ENCODE measurements at places on chromosomes 1 and 21.
A peak's percentile ranks its signal among the peaks of the same experiment; 100 is the strongest.

DNA sequence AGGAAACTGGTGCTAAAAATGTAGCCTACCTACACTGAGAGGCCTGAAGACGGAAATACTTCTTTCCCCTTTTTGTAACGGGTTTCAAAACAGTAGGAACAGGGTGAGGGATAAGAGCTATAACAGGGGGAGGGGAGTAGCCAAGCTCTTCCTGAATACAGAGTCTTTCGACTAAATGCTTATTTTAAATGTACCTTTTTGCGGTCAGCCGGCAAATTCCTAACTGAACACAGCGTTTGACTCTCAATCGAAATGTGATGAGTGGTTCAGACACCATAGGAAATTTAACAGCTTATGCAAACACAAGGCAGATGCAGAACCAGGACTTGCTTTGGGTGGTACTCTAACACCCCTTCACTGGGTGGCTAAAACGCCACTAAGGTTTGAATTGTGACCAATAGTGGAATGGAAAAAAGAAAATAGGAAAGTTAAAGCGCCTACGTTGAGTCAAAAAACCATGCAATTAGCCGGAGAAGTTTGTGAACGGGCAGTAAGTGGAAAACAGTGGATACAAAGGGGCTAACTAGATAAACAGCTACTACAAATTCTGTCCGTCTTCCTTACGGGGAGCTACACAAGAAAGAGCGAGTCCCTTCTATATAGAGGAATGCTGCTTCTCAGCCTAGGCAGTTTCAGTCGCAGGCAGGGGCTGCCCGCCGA lies 1.7 kb downstream of the EGLN1 start:
- DNase-seq, result no peak

DNA sequence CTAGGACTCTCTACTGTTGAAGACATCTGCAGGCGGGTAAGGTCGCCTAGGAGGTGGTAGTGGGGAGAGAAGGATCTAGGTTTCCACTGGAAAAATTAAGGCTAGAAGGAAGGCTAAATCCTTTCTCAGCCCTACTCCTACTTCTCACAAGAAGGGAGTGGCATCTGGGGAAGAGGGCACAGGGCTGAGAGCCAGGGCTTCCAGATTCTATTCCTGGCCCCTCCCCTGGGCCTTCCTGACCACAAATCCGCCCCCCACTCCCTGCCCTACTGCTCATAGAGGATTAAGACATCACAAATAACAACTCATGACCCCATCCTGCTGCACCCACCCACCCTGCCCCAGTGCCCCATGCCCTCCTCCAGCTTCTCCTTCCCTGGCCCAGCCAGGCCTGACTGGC lies 2.5 kb downstream of the PHLDA3 start:
- no peak for DNase-seq

GRCh38 chr1:184212649-184213314 lies 161.3 kb downstream of the TSEN15 start:
- no peak for DNase-seq

DNA sequence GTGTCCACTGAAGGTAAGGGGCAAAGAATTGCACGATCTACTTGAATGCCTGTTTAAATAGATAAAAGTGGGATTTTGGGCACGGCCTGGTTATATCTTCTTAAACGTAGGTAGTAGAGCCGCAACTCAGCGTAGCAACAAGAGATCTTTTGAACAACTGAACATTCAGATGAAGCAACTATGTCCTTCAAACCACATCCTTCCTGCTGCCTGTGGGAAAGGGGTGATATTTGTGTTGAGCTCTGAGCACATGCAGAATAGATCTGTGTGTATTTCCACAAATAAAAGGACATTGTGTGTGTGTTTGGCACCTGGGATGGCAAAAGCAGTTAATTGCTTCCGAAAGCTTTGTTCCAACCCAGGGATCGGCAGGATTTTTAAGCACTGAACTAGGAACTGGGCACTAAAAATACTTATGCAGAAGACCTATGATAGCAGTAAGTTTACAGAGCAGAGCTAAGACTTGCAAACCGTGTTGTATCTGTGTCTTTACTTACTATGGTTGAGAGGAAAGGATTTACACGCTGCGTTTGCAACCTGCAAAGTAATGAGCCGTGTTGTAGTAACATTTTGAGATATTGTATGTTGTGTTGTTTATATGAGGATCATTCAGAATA lies 333.4 kb downstream of the CHRM3 start:
- DNase-seq, result peak; percentile 49

- DNase-seq, result no peak
Measured at GRCh38 chr1:31579374-31579773, 3.1 kb downstream of the TINAGL1 start.

GRCh38 chr1:30782361-30783255 lies 25.0 kb upstream of the LAPTM5 start:
- DNase-seq, result peak; percentile 75

GRCh38 chr1:9881838-9882249 lies 28.2 kb downstream of the CTNNBIP1 start:
- DNase-seq, result no peak

DNA sequence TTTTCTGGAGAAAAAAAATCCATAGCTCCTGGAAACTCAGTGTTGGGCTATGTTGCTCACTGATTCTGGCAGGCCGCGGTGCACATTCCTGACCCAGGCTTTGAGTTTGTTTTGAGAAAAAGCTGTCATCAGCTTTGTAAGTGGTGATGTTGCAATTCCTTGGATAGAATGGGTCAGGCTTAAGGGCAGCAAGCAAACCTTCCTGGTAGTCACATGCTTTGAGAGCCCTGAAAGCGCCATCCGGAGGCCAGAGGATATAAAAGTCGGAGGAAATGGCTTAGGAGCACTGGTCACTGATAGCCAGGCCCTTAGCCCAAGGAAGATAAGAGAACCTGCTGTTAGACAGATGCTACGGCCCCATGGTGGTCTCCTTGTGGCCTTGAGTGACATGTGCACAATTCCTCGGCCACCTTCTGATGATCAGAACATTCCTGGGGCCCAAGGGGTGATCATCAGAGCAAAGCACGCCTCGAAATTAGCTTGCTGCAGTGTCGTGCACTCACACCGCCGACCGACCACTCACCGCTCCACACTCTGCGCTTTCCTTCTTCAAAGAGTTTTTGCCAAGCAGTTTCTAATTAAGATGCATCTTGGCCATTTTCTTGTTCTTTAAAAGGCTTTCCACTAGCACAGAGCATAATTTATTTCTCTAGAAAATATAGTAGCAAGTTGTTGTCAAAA lies 78.6 kb downstream of the MAN1C1 start:
- no peak for DNase-seq

GRCh38 chr21:34810786-34811185 lies 142.0 kb downstream of the CLIC6 start:
- DNase-seq, result peak; percentile 18

GRCh38 chr1:3111348-3112021 lies 42.5 kb downstream of the PRDM16 start:
- DNase-seq, result no peak

DNA sequence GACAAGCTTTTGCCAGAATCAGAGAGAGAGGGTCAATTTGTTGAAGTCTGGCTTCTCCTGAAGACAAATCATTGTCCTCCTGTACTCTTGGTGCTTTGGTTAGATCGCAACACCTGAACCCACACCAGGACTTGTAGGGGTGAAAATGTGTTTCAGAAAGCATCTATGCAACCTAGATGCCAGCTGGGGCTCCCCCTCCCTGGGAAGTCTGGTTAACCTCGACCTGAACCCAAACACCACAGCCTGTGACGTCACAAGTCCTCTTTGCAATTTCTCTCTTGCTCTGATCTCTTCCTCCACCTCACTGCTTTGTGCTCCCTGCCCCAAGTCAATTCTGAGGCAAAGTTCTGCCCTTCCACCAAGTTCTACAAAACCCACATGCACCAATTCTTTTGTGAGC lies 42.8 kb upstream of the USP24 start:
- DNase-seq, result peak; percentile 13

- DNase-seq, result no peak
Measured at GRCh38 chr1:245322673-245323072, 167.9 kb downstream of the KIF26B start.

DNA sequence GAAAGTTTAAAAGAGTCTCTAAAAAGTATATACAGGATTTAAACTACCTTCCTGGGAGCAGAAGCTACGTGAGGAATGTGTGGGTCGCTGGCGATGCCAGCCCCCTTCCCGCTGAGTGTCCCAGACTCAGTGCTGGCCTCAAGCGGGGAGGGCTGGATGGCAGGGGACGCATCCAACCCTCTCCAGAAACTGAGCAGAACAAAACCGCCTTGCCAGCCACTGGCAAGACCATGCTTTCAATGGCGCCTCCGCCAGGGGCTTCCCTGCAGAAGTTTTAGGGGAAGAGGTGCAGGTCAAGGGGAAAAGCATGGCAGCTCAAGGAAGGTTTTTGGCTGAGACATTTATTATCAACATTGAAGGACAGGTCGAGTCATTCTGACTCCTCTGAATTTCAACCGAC lies 26.1 kb downstream of the NADK start:
- DNase-seq, result no peak

- DNase-seq, result peak; percentile 54
Measured at GRCh38 chr1:17661546-17662157, 93.5 kb upstream of the ACTL8 start.

GRCh38 chr1:89908672-89909436 lies 86.1 kb upstream of the ZNF326 start:
- no peak for DNase-seq

DNA sequence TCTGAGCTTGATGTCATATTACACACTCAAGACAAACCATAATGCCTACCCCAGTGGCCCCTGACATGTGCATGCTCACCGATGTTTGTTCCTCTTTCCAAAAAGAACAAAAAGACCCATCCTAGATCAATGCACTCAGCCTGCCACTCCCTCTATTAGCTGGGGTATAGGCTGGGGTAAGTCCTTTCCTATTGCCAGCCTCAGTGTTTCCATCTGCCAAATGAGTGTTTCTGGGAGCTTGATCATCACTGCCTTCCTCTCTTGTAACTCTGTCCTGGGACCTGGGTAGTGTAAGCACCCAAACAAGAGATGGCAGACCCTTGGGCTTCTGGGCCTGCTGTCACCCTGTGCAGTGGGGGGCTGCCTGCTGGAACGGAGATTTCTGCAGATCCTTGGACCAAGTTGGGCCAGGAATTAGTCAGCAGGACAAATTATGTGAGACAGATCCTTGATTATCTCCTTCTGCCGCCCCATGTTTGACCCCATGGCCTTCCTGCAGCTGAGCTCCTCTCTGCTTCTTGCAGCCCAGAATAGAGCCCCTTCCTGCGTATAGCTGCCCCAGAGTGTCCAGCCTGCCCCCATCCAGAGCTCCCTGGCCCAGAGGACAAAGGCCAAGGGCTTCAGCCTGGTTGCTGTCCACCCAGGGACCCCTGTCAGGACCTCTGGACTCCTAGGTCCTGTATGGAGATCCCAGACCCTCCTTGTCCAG lies 31.5 kb upstream of the LRP8 start:
- DNase-seq, result no peak

DNA sequence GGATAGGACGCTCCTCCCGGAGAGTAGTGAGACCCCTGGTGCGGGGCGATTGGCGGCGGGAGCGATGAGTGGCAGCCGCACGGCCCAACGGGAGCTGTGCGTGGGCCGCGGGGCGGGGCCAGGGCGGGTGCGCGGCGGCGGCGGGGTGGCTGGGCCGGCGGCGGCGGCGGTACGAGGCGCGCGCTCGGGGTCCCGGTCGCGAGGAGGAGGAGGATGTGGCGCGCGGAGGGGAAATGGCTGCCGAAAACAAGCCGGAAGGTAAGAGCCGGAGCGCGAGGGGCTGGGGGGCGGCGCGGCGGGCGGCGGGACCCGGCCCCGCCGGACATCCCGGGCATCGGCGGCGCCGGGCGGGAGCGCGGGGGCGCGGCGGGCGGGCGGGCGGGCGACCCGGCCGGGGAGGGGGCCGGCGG lies at the start of gene CAMTA1:
Gene CAMTA1, plus strand, starts transcription at position 137 of the 410 bp plus-strand sequence. Its CDS starts 77 bp downstream, at position 214.
- no peak for DNase-seq

DNA sequence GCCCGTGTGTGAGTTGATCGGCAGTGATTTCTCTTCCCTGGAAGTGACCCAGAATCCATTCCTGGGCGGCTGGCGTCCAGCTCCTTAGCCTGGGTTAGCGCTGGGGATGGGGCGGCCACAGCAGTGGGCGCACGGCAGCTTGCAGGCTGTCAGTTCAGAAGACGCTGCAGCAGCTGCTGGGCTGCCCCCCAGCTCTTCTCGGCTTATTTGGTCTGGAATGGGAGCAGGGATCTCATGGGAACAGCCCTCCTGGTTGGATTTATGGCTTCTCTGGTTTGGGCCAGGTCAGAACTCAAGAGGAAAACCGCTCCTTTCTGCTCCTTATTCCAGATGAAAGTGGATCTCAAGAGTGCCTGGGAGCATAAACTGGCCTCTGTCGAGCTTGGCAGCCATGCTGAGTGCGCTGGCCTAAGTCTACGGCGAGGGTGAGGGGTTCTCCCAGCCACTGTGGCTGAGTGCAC lies 148.2 kb downstream of the PRDM16 start:
- no peak for DNase-seq

DNA sequence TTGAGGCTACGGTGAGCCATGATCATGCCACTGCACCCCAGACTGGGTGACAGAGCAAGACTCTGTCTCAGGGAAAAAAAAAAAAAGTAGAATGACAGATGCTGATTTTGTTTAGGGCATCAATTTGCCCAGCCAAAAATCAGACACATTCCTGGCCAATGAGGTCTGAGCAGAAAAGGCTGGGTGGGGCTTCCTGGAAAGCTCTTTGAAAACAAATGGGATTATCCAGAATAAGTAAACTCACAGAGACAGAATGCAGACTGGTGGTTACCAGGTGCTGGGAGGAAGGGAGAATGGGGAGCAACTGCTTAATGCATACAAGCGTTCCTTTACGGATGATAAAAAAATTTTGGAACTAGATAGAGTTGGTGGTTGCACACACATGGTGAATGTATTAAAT lies 10.1 kb upstream of the CITED4 start:
- no peak for DNase-seq

DNA sequence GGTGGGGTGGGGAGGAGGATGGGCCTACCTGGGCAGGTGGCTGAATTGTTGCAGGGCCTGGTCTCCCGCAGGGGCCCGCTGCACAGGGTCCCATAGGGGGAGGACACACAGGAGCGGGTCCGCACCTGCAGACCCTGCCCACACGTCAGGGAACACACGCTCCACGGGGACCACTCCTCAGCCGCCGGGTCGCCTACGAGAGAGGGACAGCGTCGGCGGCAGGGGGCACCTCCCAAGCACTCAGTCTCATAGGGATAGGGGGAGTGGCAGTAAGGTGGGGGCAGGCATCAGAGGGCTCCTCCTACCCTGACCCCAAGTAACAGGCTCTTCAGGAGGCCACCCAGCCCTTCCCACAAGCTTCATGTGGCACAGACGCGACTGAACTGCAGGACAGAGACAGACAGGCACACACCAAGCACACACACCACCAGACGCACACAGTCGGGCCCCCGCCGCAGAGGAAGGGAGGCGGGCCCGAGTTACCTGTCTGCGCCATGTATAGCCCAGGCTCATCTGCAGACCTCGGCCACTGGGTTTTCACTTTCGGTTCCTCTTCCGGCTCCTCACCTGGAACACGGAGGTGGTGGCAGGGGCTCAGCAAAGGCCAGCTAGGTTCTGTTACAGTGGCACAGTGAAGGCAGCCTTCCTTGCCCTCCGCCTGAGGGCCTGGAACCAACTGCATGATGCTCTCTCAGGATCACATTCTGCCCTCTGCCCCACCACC lies 19.8 kb downstream of the ADGRB2 start:
- no peak for DNase-seq
